Upper lobe of right lung (tissue), 1 donor: ENCODE measurements at places on chromosomes 3 and 15.

GRCh38 chr15:38555686-38556334, 8.8 kb downstream of the RASGRP1 start:
- no peak for DNase-seq

DNA sequence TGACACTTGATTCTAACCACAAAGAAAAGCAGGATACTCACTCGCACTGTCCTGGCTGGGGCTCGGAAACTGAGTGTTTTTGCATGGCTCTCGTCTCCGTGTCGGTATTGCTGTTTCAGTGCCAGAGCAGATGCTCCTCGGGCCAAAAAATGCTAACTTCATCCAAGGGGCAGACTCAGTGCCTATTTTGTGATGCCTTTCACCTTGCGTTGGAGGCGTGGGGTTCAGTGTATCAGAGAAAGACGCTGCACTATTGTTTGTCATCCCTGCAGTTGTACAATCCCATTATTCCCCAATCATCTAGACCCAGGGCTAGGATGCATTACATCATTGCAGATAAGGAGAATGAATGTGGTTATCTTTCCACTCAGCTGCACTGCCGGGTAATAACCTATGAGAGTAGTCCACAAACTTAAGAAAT, 1.4 kb downstream of the CACNA2D3 start:
- DNase-seq = no peak

DNA sequence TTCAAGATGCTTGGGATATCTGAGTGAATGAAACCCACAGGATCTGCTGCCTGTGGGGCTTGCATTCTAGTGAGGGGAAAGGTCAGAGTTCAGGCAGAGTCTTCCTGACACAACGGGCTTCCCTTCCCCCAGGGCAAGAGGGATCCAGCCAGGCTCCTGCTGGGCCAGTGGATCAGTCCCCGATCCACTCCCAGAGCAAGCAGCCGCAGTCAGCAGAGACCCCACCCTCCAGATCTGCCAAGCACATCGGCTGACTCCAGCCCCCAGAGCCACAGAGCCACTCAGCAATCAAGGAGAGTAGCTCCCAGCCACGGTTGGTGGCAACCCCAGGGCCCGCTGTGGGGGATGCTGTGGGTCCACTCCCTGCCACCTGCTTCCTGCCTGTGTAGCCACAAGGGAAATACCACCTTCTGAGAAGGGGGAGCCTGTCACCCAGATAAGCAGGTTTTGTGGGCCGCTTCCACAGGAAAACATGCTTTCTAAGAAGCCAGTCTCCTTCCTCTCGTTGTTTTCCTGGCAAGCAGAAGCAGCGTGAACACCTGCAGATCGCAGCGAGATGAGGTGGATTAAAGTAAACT, 44.9 kb downstream of the CPN2 start:
- DNase-seq = peak; percentile 53

GRCh38 chr15:77839970-77840905, 207.5 kb upstream of the LINGO1 start:
- DNase-seq = peak; percentile 46

- no peak for DNase-seq
Measured at GRCh38 chr3:127777332-127777731, 45.0 kb downstream of the MGLL start.

GRCh38 chr3:26307192-26307591, 315.4 kb upstream of the LRRC3B start:
- no peak for DNase-seq

DNA sequence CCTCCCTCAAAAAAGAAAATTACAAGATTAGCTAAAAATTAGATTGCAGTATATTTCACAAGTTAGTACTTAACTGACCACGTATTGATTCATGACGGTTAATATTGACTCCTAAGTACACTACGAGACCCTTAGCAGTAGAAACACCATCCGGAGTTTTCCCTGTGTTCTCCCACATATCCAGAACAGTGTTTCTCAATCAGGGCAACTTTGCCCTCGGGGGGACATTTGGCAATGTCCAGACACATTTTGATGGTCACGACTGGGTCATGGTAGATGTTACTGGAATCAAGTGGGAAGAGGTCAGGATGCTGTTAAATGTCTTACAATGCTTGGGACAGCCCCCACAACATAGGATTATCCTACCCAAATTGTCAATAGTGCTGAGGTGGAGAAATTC, 40.7 kb upstream of the LIPC start:
- DNase-seq = no peak

DNA sequence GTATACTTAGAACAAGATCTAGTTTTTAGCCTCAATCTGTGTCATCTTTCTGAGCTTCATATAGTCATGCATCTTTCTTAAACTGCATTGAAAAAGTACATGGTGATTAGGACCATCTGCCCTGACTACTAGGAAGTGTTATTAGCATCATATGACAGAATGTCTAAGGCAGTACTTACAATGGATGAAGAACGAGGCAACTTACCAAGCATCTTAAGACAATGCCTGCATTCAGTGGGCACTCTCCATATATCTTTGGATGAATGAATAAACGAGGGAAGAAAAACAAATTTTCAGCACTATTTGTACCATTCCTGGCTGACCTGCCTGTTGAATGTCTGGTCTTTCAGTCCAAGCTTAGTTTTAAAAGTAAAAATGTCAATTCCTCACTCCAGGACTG, 185.4 kb upstream of the EPHA3 start:
- DNase-seq = no peak

- no peak for DNase-seq
Measured at GRCh38 chr15:36415643-36416042, 163.8 kb upstream of the CDIN1 start.

DNA sequence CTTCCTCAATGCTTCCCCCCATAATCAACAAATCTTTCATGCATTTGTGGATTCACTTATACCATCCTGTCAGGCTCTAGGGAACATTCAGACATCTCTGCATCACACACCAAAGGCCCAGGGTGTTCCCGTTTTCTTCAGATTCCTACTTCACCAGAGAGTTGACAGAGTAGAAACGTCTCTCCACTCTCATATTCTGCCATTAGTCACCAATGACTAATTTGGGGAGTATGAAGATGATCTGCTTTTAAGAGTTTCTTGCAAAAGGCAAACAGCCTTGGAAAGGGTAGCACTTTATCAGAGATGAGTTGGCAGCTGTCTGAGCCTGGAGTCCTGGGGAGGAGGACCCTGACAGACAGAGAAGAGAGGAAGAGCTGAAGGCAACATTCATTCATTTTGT, 55.8 kb upstream of the DGKG start:
- no peak for DNase-seq

DNA sequence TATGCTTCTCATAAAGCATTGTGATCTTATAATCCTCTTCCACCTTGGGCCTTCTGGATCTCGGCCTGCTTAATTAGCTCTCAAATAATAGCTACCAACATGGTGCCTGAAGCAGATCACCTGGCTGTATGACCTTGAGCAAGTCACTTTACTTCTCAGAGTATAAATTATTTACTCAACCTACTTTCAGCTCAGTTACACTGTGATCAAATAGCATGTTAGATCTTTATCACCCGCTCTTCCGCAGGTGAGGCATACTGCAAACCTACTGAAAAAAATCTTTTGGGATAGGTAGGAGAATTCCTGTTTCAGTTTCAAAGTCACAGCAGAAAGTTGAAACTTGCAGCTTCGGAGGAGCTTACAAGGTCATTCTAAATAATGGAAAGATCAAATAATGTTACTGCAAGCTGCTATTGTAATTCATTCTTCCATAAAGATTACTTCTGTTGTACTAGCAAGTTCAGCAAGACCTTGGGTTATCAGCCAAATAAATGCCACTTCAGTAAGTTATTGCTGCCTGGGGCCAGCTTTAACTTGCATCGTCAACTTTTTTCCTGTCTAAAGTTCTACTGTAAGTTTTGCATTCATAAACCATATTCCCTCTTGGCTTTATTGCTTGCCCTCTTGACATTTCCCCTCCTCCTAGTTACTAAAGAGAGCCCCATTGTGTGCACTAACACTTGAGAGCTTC, 268.4 kb upstream of the ATP11B start:
- no peak for DNase-seq

GRCh38 chr15:45454814-45455213, 67.7 kb downstream of the SLC30A4 start:
- peak; percentile 87 for DNase-seq

DNA sequence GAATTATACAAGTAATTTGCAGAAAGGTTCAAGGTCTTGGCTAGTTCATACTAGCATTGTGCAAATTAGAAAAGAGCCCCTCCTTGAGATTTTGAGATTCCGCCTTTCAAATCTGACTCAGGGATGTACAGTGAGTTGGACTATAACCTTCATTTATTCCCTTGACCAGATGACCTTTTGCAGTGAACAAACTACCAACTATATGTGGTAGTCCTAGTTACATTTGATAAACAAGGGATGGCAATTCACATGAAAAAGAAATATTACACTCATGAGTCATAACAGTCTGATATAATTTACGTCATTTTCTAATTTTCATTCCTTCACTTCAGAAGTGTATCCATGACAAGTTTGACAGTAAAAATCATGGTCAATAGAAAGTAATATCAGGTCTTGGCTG, 860.4 kb downstream of the ROBO1 start:
- DNase-seq = no peak

DNA sequence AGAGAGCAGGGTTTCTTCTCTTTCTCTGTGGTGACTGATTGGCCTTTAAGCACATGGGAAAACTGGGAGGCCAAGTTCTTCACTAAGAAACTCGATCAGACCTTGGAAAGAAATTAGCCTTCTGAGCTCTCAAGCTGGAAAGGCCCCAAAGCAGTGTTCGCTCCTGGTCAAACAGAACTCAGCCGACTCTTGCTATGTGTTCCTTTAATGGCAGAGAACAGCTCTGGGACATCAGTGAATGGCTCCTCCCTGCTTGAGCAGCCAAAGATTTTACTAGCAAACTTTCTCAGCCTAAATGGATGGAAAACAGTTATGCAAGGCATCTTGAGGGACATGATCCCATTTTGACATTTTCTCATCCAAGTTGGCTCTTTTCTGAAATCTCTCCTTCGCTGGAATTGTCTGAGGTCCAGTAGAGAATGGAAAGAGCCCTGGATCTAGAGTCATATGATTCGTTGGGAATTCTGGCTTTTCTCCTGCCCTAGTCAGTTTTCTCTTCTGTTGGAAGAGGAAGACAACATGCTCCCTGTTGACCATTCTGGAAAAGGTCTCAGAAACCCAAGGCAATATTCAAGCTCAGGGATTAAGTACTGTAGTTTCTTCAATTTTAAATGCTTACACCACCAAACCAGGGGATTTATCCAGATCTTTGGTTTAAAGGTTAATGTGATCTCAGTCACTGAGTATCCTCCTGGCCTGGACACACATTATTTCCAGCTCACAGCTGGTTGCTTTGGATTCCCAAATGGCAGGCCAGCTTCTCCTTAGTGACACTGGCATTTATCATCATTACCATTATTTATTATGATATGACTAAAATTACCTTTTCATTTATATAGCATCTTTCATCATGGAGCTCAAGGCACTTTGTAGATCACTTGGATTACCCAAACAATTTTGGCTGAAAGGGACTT, 319.6 kb downstream of the AGBL1 start:
- DNase-seq = no peak

DNA sequence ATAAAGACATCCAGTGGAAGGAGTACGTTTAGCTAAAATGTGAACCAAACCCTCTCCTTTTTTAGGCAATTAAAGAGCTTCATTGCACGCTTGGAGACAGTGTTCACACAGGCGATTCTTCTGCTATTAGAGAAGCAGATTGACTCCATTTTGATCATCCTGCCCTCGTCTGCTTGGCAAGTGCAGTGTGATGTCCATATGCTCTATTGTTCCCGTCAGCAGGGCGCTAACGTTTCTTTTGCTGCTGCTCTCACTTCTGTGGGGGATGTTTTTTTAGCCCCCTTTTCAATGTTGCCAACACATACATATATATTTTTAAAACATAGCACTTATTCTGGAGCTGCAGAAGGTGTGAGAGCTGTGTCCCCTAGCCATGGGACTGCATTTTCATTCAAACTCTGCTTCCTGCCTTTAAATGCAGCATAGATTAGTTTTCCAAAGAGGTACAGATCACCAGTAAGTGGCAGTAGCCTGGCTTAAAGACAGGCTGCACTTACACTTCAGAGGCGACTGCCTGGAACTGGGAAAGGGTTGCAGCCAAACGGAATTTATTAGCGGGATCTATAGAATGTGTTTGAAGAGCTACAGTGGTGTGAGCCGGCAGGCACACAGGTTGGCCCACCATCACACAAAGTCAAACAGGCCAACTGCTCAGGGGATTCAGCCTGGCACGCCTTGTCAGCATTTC, 292.6 kb upstream of the DPH6 start:
- no peak for DNase-seq

- DNase-seq = no peak
Measured at GRCh38 chr3:67601919-67602608, 52.3 kb downstream of the SUCLG2 start.

GRCh38 chr3:58874795-58875194, 175.0 kb downstream of the CFAP20DC start:
- DNase-seq = no peak

- no peak for DNase-seq
Measured at GRCh38 chr15:35490511-35490910, 55.5 kb downstream of the DPH6 start.

DNA sequence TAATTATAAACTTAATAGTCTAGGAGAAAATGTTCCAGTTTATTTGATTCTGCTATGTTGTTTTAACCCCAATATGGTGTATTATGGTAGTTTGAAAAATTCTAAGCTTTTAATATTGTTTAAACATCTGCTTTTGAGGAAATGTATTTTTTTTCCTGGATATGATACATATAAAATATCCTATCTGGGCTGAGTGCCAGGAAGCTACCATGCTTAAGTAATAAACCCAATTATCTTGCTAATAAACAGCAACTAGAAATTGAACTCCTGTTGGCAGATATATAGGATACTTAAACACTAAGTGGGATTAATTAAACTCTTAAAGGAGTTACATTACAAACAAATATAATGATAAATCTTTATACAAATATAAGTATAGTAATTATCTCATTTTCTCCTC, 293.7 kb upstream of the GRM7 start:
- no peak for DNase-seq

GRCh38 chr3:38627956-38628355, 21.5 kb downstream of the SCN5A start:
- DNase-seq = no peak

DNA sequence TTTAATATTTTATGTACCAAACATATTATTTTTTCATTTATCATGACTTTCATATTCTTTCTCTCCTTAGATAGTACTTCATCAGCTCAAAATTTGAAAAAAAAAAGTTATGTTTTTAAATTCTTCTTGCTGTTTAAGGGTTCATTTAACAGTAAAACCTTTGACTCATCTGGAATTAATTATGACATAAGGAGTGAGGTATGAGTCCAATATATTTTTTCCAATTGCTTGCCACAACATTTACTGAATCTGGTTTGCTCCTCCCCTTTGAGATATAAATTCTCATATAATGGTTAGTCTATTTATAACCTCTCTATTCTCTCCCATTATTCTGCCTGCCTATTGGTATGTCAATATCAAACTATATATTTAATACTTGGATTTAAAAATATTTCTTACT, 387.8 kb downstream of the TUSC7 start:
- DNase-seq = no peak
